ENCODE measurements at places on chromosomes 16 and 17.

DNA sequence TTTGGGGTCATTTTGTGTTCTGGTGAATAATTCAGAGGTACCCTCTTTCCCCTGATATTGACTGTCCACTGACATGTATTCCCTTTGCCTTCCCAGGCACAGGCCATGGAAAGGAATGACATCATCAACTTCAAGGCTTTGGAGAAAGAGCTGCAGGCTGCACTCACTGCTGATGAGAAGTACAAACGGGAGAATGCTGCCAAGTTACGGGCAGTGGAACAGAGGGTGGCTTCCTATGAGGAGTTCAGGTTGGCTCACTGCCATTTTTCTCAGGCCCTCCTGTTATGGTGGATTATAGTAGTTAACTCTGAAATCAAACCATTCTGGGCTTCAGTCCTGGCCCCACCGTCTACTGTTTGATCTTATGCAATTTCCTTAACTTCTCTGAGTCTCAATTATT, 1.6 kb upstream of the EFTUD2 start:
- no peak for DNase-seq

- DNase-seq: no peak
Measured at GRCh38 chr17:80725517-80725916, 180.9 kb downstream of the RPTOR start.

GRCh38 chr16:84453061-84453752, 51.3 kb downstream of the MEAK7 start:
- DNase-seq: no peak

GRCh38 chr16:3467182-3467581, 23.7 kb downstream of the NAA60 start:
- no peak for DNase-seq

GRCh38 chr16:48879223-48880122, 269.5 kb upstream of the N4BP1 start:
- DNase-seq: no peak

DNA sequence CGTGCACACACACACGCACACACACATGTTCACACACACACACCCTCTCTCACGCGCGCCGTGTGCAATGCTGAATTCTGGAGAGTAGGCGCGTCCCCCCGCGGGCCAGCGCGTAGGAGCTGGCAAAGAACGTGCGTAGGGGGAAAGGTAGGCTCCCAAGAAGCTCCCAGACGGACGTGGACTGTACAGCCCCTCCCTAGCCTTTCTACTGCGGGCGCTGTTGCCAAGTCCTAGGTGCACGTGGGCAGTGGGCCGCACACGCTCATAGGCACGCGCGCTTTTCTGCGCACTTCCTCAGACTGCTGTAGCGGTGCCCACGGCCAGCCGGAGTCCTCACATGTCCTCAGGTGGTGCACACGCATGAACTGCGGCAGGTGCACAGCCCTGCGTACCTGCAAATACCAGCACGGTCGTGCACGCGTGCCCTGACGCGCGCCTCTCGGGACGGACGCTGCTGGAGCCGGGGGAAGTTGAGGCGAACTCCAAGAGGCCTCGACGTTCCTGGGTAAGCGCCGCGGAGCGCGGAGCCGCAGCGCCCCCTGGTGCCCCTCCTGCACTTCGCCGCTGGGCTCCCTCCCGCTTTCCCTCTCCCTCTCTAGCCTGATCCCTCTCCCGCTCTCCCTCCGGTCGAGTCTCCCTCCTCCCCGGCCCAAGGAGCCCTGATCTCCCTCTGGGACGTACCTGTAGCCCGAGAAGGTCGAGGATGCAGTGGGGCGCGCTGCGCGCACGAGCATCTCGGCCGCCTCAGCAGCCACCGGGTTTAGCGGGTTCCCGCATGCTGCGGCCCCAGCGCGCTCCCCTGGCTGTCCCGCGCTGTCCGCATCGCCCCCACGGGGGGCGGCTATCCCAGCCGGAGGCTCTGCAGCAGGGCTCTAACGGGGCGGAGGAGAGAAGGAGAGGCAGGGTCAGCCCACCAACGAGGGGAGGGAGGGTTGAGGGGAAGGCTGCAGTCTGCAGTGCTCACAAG, 749 bp downstream of the GRIN2A start:
- DNase-seq: peak; percentile 77

DNA sequence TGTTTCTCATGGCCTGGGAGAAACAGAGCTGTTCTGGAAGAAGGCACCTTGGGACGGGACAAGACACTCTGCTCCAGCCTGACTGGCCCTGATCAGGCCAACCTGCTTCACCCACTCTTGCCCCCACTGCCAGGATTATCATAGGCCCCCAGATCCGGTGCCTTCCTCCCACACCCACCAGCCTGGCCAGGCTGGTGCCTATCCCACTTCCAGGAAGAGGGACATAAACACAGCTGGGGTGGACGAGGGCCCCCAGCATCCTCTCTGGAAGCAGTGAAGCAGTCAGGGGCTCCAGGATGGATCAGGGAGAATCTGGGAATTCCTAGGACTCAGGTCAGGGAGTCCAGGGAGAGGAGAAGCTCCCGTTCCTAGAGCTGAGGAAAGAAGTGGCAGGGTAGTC, 16.9 kb upstream of the ITGA3 start:
- no peak for DNase-seq

DNA sequence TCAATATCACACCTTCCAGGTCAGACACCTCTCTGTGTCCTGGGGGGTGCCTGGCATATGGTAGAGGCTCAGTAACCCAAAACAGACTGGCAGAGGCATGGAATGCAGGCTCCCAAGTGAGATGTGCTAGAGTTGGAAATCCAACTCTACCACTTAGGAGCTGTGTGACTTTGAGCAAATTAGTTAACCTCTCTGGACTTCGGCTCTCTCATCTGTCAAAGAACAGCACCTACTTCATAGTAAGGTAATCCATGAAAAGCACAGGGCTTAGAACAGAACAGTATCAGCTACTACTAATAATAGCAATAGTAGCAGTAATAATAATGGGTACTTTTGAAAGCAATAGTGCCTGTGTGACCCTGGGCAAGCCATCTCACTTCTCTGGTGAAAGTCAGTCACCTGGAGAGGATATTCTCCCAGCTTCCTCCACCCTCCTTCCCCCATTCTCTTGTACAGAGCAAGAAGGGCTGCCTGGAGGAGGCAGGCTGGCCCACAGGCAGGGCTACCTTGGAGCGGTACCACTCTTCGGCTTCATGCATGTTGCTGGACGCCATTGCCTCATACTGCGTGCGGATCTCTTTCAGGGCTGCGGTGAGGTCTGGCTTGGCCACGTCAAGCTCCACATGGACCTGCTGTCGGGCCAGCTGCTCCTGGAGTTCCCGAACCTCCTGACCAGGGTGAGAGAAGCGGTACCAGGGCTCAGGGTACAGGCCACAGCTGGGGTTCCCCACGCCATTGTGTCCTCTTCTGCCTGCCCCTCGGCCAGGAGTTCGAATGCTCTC, 2.3 kb downstream of the GFAP start:
- DNase-seq: no peak

GRCh38 chr16:10240854-10241613, 58.8 kb upstream of the GRIN2A start:
- DNase-seq: no peak

GRCh38 chr17:76697702-76698465, 12.9 kb downstream of the MXRA7 start:
- DNase-seq: no peak

DNA sequence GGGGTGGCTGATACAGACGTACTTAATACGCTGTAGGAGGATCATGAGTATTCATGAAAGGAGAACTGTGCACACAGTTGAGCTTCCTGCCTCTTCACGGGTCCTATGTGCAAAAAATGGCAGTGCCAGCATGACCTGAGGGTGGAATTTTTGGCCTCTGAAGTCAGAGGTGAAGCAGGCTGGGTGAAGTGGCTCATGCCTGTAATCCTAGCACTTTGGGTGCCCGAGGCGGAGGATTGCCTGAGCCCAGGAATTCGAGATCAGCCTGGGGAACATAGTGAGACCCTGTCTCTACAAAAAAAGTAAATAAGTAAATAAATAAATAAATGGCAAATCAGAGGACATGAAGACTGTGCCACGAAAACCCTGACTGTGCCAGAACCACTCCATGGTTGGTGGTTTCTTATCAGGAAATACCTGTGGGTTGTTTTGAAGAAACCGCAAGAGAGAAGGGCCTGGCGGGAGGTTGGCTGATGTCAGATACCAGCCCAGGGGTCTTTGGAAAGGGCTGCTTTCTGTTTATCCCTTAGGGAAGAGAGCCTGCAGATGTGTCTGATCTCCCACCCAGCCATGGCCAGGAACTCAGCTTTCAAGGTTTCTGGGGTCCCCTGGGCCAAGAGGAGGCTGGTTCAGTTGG, 3.4 kb downstream of the ASPSCR1 start:
- no peak for DNase-seq

- no peak for DNase-seq
Measured at GRCh38 chr17:13474073-13474800, 127.5 kb downstream of the HS3ST3A1 start.

- no peak for DNase-seq
Measured at GRCh38 chr16:29714972-29715371, 30.8 kb downstream of the C16orf54 start.

DNA sequence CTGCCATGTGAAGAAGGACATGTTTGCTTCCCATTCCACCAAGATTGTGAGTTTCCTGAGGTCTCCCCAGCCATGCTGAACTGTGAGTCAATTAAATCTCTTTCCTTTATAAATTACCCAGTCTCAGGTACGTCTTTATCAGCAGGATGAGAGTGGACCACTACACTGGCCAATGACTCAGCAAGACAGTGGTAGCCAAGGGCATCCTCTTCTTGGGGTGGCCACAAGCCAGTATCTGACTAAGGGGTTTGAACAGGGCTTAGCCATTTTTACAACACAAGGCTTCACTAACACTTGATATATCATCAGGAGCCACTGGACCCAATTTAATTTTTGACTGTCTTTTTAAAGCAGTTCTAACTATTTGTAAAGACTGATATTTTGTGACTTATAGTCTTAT, 21.1 kb upstream of the KRT24 start:
- no peak for DNase-seq

DNA sequence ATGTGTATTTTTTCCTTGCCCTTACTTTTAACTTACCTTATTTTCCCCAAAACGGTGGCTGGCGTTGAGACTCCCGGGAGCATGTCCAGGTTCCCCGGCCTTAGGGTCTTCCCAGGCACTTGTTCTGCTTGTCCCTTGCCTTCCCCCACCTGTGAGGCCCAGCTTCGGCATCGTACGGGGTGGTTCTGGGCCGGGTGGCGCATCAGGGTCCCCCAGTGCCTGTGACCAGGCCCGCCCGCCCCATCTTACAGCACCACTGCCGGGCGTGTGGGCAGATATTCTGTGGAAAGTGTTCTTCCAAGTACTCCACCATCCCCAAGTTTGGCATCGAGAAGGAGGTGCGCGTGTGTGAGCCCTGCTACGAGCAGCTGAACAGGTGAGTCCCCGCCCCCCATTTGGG, 7.4 kb downstream of the HGS start:
- no peak for DNase-seq

DNA sequence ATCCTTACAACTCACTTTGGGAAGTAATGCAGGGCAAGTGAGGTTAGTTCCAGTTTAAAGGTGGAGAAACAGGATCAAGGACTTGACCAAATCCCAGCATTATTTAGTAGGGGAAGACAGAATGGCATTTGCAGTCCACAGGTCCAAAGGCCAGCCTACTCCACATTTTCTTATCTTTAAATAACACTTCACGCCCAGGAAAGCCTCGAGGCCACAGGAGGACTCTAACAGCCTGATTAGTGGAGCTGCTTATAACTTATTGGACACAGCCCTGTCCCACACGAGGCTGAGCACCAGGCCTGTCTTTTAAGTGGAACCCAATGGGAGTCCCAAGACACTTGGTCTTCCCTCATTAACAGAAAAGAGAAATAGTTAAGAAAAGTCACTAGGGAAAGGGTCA, 12.1 kb upstream of the HYDIN start:
- no peak for DNase-seq

- DNase-seq: no peak
Measured at GRCh38 chr17:14919094-14919493, 346.0 kb downstream of the PMP22 start.

GRCh38 chr17:8658810-8659209, 28.3 kb upstream of the MYH10 start:
- no peak for DNase-seq

DNA sequence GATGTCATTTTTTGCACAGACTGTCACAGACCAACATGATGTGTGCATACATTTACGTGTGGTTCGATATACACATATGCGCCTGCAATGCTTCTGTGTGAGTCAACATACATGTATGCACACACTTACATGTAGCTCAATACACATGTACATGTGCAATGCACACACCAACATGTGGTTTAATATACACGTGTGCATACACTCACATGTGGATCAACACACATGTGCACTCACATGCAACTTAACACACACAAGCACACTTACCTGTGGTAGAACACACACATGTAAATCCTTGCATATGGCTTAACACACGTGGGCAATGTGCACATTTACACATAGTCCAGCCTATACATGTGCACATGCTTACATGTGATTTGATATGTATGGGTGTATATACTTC, 97.5 kb downstream of the CYLD start:
- no peak for DNase-seq

GRCh38 chr16:24748242-24748641, 18.8 kb downstream of the TNRC6A start:
- DNase-seq: no peak

- DNase-seq: no peak
Measured at GRCh38 chr17:67412032-67412431, 35.0 kb downstream of the PITPNC1 start.

DNA sequence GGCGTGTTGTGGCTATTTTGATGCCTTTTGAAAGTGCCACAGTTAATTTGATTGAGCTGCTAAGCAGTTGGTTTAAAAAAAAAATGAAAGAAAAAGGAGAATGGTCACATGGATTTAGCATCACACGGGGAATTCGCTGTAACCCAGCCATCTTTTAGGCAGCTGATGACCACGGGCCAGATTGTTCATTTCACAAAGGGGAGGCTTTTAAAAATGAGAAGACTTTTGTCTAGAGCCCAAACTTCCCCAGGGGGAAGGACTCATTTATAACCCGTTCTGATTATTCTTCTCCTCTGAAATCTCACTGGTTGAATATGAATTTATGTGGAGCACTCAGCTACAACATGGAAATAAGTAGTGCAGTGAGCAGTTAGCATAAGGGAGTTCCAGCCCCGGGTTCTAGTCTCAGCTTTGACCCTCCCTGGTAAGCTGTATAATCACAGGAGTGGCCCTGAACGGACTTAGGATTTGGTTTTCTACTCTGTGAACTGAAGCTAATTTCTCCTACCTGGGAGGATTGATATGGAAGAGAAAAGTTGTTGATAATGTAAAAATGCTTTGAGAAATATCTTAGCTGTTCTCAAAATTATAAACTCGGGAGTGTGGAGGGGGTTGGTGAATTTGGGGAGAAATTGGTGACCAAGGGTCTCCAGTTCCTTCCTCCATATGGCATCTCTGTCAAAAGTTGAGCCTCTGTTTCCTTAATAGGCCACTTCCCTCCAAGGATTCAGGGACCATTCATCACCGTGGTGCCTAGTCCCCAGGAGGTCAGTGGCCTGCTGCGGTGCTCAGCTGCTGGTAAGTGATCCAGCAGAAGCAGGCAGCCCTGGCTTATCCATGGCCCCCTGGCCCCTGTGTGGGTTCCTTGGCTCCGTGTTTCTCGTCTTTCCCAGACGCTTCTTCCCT, 76.4 kb upstream of the TBX2 start:
- DNase-seq: no peak

Measured in GM12892 (cell line).